ENCODE measurements at places on chromosomes 11 and 22.
A peak's percentile ranks its signal among the peaks of the same experiment; 100 is the strongest.

- DNase-seq = no peak
Observed at GRCh38 chr22:44577391-44578109, 79.5 kb upstream of the RTL6 start.

GRCh38 chr11:117815262-117815803 is 9.2 kb downstream of the FXYD2 start:
- DNase-seq = peak; percentile 73

DNA sequence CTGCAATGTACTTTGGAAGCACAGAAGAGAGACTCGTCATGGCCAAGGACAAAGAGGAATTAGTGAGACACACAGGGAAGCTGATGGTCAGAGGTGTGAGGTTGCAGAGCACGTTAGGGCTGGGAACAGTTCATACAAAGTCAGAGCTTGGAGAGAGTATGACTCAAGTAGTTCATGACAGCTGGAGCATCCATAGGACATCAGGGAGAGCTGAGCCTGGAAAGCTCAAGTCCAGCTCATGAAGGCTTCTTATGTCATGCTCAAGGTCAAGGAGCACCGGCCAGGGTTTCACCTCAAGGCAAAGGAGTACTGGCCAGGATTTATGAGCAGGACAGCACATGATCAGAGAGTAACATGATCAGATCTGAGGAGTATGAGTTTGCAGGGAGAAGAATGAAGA is 64.6 kb upstream of the CHST1 start:
- DNase-seq = no peak

- no peak for DNase-seq
Observed at GRCh38 chr11:704781-705645, 1.0 kb upstream of the EPS8L2 start.

DNA sequence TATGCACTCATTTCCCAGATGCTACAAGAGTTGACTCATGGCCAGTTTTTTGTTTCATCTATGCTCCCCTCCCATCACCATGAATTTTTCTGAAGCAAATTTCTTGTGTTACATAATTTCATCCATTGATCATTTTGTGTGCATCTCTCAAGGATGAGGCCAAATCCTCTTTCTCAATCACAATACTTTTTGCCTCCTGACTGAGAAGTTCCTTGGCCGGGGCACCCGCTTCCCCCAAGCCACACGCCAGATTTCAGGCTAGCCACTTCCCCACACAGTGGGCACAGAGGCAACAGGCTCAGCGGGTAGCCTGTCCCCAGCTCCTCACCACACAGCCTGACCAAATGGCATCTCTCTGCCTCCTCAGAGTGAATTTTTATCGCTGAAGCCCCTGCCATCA is 9.8 kb upstream of the DSCAML1 start:
- DNase-seq = no peak

GRCh38 chr11:44802347-44802746 is 75.6 kb downstream of the TSPAN18 start:
- no peak for DNase-seq

- no peak for DNase-seq
Observed at GRCh38 chr11:45657496-45658260, 7.7 kb downstream of the CHST1 start.

DNA sequence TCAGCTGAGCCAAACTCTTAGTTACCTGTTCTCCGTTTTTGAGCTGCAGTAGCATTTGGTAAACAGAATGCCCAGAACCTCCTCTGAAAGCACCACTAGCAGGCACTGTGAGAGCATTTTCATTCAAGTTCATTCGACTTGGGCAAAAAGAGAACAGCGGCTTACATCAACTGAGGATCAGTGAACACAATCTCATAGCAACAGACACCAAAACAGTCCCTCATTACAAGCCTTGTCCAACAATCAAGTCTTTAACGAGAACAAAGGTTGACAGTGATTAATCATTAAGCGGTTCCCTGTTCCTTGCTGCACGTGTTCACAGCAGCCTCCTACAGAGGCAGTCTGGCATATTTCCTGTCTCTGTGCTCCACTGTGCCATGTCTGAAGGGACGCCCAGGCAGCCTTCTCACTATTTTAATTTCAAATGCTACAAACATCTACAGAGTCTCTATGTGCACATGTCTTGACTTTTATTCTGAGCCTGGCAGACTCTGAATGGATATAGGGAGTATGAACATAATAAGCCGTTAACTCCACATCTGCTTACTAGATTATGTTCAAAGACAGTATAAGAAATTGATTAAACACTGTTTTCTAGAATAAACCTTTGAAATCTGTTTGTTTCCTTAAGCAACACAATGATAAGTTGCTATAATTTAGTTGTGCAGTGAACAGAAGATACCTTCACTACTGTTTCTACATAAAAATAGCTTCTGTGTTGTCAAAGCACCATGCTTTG is 88.3 kb upstream of the MTMR2 start:
- DNase-seq = peak; percentile 29

- no peak for DNase-seq
Observed at GRCh38 chr22:31295831-31296657, 3.8 kb upstream of the PIK3IP1 start.

DNA sequence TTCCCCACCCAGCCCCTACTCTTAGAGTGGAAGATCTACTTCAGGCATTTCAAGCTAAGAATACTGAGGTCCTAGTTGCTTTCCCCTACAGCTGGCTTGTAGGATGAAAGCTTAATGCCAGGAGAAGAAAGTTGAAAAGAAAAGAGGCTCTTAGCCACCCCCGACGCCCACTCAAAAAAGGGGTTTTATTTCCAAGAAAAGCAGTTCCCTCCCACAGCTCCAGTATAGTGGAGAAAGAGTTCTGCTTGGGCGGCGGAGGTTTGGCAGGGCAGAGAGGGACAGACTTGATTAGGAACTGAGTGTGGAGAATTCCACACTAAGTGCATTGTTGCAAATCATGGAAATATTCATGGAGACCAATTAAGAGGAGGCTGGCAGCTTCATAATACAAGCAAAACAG is 470.9 kb downstream of the ETS1 start:
- no peak for DNase-seq

GRCh38 chr11:17129003-17129402 is 51.5 kb upstream of the RPS13 start:
- DNase-seq = no peak

DNA sequence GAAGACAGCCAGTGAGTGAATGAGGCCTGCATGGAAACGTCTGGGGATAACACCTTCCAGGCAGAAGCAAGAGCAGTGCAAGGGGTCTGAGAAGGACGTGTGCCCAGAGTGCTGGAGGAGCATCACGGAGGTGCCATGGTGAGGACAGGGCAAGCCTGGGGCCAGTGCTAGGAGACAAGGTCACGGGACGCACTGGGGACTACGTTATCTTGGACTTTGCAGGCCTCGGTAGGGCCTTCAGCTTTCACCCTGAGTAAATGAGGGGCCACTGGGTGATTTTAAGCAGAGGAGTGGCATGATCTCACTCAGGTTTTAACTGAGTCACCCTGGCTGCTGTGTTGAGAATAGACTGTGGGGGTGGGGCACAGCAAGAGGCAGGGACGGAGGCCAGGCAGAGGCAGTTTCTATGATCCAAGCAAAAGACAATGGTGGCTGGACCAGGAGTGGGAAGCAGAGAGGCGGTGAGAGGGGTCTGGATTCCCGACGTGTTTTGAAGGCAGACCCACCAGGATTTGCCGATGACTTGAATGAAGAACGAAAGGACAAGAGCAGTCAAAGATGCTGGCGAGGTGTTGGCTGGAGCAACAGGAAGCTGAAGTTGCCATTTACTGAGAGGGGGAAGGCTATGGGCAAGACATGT is 102.7 kb upstream of the PARVA start:
- no peak for DNase-seq

DNA sequence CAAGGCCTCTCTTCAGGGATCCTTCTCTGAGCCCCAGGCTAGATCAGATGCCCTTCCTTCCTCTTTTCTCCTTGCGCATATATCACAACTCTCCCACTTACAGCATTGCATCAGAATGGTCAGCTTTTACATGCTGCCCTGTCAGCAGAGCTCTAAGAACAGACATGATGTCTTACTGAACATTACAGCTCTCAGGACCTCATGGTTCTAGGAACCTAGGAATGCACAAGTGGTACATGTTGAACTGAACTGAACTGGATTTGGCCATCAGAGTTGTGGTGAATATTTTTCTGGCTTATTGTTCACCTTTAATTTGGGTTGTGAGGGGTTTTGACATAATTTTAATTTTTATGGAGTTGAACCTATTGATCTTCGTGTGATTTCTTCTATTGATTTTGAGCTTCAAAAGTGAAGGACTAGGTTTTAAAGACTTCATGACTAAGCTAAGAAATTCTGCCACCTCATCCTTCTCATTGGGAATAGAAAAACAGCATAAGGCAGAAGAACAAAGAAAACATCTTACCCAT is 37.7 kb upstream of the SPON1 start:
- no peak for DNase-seq

- no peak for DNase-seq
Observed at GRCh38 chr11:96204721-96205459, 138.1 kb downstream of the MAML2 start.

GRCh38 chr11:12238420-12238819 is 128.0 kb downstream of the MICAL2 start:
- DNase-seq = no peak

DNA sequence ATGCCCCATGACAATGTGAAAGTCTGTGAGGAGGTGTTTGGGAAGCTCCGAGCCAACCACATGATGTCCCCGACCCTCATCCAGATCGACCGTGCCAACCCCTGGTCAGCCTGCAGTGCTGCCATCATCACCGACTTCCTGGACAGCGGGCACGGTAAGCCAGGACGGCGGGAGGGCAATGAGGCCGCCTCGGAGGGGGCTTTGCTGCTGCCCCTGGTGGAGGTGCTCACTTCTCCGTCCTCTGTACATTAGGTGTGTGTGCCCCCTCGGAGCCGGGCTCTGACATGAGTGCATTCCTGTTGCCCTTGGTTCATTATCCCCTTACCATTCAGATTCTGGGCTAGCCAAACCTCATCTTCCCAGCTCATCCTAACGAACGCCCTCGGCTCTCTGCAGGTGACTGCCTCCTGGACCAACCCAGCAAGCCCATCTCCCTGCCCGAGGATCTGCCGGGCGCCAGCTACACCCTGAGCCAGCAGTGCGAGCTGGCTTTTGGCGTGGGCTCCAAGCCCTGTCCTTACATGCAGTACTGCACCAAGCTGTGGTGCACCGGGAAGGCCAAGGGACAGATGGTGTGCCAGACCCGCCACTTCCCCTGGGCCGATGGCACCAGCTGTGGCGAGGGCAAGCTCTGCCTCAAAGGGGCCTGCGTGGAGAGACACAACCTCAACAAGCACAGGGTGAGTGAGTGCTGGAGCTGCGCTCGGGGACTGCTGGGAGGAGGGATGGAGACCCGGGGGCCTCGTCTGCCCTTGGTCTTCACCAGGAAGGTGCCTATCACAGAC is 13.8 kb downstream of the ADAMTS15 start:
- no peak for DNase-seq

DNA sequence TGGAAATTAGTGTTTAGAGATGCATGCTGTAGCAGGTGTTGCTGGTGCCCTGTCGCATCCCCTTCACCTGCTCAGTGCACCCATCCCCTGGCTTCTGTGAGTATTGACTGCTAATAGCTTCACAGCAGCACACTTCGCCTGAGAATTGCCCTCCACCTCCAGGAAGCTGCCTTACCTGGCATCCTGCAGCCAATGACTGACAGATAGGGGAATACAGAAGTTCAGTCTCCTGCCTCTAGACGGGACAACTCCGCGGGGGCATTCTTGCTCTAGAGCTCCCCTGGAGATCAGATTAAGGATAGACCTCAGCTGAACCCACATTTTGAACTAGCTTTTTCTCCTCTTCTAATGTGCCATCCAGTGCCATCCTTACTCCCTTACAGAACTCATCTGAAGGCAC is 9.3 kb upstream of the CD3E start:
- no peak for DNase-seq

DNA sequence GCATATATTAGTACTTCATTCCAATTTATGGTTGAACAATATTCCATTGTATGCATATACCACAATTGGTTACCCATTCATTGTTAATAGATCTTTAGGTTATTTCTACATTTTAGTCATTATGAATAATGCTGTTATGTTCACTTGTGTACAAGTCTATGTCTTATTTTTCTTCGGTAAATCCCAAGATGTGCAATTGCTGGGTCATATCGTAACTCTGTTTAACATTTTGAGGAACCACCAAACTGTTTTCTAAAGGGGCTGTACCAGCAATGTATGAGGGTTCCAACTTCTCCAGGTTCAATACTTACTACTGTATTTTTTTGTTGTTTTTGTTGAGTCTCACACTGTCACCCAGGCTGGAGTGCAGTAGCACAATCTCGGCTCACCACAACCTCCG is 33.1 kb downstream of the NUP98 start:
- DNase-seq = no peak

DNA sequence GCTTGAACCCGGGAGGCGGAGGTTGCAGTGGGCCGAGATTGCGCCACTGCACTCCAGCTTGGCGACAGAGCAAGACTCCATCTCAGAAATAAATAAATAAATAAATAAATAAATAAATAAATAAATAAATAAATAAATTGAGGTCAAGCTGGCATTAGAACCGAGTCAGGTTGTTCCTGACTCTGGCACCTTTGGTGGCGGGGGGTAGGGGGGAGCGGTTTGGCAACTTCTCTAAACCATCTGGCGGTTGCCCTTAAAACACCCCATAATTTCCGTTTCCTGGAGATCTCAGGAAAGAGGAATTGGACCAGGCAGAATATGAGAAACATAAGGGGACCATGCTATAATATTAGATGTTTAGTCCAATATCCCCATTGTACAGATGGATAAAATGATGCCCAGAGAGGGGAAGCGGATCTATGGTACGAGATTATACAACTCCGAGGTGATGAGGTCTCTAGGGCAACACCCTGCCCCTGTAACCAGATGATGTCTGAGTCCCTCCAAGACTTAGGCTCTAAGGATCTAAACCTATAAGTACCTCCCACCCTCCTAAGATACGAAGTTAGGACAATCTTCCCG is 785 bp downstream of the CLPB start:
- DNase-seq = no peak

DNA sequence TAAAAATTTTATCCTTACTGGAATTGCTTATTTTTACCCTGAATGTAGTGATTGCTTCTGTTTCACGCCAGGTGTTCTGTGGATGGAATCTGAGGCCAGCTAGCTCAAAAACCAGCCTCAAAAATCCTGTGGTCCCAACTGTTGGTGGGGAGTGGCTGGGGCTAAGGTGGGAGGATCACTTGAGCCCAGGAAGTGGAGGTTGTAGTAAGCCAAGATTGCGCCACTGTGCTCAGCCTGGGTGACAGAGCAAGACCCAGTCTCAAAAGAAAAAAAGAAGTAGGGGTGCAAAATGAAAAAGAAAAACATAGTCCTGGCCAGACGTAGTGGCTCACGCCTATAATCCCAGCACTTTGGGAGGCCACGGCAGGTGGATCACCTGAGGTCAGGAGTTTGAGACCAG is 27.0 kb upstream of the SLC5A1 start:
- no peak for DNase-seq

- peak; percentile 78 for DNase-seq
Observed at GRCh38 chr22:38927033-38927781, 30.2 kb upstream of the APOBEC3A start.

- DNase-seq = peak; percentile 11
Observed at GRCh38 chr11:84714316-84714780, 912.8 kb downstream of the DLG2 start.

GRCh38 chr11:12377824-12378593 is 638 bp downstream of the PARVA start:
- DNase-seq = peak; percentile 10

GRCh38 chr11:128201801-128202200 is 385.6 kb downstream of the ETS1 start:
- DNase-seq = no peak
